ENCODE measurements at places on chromosomes 7 and 10.

- DNase-seq = peak; percentile 86
Measured at GRCh38 chr7:135977007-135977741, at the start of gene MTPN. MTPN (minus strand) TSS chr7:135977359; CDS start chr7:135977100, 259 bp downstream.

- no peak for DNase-seq
Measured at GRCh38 chr7:46000513-46000912, 79.4 kb upstream of the IGFBP3 start.

DNA sequence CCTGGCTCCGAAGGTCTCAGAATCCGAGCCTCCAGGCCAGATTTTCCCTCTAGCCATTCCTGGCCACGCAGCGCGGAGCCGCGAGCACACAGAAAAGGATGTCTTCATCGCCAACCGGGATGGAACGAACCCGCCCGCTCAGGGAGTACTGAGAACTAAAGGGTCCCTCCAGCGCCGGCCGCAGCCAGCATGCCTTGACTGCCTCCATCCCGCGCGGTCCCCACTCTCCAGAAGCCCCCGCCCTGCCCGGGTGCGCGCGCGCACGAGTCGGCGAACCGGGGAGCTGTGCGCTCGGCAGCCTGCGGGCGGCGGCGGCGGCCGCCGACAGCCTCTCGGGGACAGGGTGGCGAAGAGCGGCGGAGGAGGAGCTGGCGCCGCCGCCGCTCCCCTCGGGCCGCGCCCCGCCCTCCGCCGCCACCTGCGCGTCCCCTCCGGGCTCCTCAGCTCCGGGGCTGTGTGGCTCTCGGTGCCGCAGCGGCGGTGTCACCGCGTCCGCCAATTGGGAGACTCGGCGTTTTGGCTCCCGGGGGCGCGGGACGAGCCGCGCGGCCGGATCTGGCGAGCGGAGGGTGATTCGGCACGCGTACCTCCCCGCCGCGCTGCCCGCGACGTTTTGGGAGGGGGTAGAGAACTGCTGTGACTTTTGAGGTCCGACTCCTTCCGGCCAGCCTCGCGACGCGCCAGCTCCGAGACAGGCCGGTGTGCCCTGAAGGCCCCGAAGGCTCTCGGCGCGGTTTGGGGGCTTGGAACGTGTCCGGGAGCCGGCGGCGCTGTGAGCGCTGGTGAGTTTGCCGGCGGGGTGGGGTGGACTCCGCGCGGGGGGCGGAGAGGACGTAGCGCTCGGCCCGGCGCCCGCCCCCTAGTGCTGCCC is 453 bp upstream of the GALNT17 start:
- DNase-seq = no peak

GRCh38 chr10:69407621-69408301 is 9.0 kb downstream of the TACR2 start:
- no peak for DNase-seq

GRCh38 chr7:44066111-44066460 is 719 bp upstream of the PGAM2 start:
- no peak for DNase-seq

GRCh38 chr10:78300526-78300925 is 266.9 kb downstream of the RPS24 start:
- no peak for DNase-seq

- DNase-seq = no peak
Measured at GRCh38 chr7:128366300-128366699, 4.8 kb upstream of the PRRT4 start.

DNA sequence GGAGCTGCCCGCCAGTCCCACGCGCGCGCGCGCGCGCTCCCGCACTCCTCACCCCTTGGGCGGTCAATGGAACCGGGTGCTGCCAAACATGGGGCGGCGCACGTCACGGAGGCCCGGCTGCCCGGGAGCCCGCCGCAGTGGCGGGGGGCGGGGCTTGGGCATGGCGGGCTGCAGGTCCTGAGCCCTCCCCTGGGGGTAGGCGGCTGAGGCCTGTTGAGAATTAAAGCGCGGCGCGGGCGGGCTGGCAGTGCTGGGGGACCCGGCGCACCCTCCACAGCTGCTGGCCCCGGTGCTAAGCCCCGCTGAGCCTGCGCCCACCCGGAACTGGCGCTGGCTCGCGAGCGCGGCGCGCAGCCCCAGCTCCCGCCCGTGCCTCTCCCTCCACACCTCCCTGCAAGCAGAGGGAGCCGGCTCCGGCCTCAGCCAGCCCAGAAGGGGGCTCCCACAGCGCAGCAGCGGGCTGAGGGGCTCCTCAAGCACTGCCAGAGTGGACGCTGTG is 634.2 kb downstream of the ANKRD7 start:
- DNase-seq = no peak

- no peak for DNase-seq
Measured at GRCh38 chr10:14879928-14880193, 1.2 kb downstream of the SUV39H2 start.

DNA sequence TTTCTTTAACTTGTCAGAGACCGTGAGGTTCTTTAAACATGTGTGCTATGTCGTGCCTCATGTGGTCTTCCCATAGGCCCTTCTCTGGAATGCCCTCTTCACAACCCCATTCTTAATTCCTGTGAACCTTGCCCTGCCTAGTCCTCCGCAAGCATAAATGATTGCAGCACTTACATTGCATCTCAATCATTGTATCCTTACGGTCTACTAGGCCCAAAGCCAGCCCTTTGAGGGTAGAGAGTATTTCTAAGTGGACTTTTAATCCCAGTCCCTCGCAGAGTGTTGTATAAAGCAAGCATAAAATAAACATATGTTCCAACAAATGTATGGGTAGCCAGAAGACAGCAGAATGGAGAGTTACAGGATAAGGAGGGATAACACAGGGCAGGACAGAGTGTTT is 92.1 kb upstream of the FAM133B start:
- DNase-seq = no peak

GRCh38 chr7:1952781-1953180 is 280.0 kb downstream of the MAD1L1 start:
- DNase-seq = no peak

DNA sequence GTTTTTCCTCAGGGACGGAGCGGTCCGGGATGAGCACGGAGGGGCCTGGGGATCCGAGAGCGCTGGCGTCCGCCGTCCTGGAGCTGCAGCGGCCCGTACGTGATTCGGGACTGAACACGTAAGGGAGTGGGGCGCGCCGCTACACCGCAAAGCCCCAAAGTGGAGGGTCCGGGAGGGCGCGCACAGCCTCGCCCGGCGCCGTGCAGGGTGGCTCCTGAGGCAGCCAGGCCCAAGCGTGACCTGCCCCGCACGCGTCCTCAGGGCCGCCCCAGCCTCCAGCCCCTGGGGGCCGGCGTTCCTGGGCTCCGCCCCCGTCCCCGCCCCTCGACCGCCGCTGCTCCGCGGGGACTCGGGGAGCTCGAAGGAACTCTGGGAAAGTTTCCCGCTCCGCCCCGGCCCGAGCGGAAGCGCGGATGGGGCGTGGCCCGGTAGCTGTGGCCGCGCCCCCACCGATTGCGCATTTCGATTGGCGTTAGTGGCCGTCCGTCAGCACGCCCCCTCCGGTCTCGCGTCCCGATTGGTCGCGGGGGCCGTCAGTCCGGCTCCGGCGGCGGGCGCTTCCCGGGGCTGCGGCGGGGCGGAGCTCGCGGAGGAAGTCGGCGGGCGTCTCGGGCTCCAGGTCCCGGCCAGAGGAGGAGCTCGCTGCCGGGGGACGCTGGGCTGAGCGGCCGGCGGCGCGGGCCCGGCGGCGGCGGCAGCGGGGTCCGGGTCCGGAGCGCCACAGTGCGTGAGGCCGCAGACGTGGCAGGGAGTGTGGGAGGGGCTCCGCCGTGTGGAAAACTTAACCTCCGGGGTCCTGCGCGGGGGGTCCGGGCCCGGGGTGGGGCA is at the start of the genes ANKRD16 and FBH1:
Gene ANKRD16, minus strand, starts transcription at position 270 of the 828 bp plus-strand sequence. CDS start 539 bp downstream, outside the sequence.
Gene FBH1, plus strand, starts transcription at position 620 of the 828 bp plus-strand sequence. Its CDS starts 103 bp downstream, at position 723.
- peak; percentile 98 for DNase-seq

GRCh38 chr10:22913474-22914092 is 14.3 kb upstream of the ARMC3 start:
- DNase-seq = no peak

- no peak for DNase-seq
Measured at GRCh38 chr10:49666054-49666615, 13.3 kb upstream of the C10orf53 start.

DNA sequence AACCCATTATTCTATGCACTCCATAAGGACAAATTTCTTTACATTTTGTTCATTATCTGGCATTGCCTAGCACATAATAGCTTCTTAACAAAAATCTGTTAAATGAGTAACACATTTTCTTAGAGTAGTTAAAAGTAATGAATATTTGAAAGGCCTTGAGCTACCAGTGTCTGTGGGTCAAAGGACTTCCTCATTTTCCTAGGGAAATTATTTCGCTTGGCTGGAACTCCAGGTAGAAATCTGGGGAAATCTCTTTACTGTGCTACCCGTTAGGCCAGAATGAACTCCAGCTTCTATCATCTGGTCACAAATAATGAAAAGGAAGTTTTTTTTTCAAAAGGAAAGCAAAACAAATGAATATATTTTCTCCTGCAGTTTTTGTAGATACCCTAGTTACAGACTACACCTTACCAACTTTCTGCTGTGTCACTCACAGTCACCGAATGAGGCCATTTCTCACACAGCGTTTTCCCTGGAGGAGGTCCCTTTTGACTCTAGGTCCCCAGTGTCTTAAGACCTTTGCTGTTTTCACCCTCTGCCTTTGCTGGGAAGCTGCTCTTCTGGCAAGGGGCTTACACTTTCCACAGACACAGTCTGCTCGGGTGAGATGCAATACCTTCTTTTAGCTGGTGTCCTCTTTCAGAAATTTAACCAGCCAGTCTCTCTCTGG is 1.6 kb downstream of the SAMD9L start:
- DNase-seq = no peak

- DNase-seq = no peak
Measured at GRCh38 chr10:84214612-84215235, 10.6 kb downstream of the LRIT2 start.

GRCh38 chr7:96088579-96088978 is 233.3 kb downstream of the SLC25A13 start:
- DNase-seq = no peak

DNA sequence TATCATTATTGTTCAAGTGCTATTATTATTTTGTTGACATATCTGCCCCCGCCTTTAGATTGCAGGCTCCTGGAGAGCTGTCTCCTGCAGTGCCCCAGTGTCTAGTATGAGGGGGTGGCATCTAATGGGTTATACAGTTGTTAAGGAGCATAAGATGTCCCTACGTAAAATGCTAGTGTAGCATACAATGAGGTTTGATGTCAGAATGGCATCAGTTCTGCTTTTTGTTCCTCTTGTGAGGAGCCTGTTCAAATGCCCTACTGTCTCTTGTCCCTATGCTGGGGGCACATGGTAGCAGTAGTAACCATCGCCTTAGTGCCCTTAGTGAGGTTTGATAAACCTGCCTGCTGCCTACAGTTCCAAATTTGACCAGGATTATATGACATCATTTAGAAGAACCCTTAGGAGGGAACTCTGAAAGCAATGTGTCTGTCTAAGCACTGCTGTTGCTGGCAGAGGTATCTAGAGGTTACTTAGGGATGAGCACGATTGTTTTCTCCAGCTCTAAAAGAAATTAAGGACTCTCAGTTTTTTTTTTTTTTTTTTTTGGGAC is 9.7 kb downstream of the CREM start:
- no peak for DNase-seq

DNA sequence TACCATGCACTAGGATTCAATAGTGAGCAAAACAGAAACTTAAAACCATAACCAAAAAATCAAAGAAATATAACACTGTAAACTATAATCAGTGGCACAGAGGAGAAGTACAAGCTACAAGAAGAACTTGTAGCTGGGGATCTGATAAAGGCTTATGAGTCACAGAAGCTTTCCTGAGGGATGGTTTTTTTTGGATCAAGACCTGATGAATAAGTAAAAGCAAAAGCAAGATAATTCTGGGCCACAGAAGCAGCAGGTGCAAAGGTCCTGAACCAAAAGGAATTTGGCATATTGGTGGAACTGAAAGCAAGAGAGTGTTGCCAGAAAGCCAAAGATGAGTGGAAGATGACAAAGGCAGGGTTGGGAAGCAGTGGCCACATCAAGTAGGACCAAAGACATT is 37.4 kb upstream of the BET1 start:
- DNase-seq = no peak

- DNase-seq = no peak
Measured at GRCh38 chr10:125389648-125390047, 229.3 kb upstream of the CTBP2 start.

DNA sequence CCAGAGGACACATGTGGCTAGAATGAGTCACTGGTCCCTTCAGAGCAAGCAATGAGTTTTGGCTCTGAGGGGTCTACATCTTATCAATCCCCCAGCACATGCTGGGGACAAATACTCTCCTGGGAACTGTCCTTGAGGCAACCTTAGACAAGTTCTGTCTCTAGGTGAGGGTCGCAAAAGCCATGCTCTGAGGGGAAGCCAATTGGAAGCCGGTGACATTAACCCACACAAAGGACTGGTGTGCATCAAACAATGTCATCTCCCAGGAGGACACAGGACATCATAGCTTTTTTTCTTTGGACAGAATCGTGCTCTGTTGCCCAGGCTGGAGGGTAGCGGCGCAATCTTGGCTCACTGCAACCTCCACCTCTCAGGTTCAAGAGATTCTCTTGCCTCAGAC is 111.6 kb upstream of the ZNF722 start:
- no peak for DNase-seq

- DNase-seq = no peak
Measured at GRCh38 chr10:104317726-104318299, 20.5 kb downstream of the ITPRIP start.

All from activated CD8-positive, alpha-beta memory T cell treated with anti-CD3 and anti-CD28 coated beads for 48 hours (primary cell).